Forelimb muscle (tissue), 1 donor: ENCODE measurements at places on chromosomes 12 and 14. TPM values are rescaled to one million over a fixed set of nuclear protein-coding genes. Genes with fewer than 3 reads are reported as not detected.

LUM gene
- polyA plus RNA-seq = 507 TPM

PTGER2 gene
- 0.72 TPM for polyA plus RNA-seq

FAIM2 gene
- polyA plus RNA-seq = 7.9 TPM

FSCB gene
- not detected for polyA plus RNA-seq

CCDC198 gene
- polyA plus RNA-seq = 0.16 TPM

GCN1 gene
- 37.9 TPM for polyA plus RNA-seq

KRT73 gene
- not detected for polyA plus RNA-seq

KLRC4 gene
- polyA plus RNA-seq = not detected
